ENCODE measurements at places on chromosomes 7 and 10.

DNA sequence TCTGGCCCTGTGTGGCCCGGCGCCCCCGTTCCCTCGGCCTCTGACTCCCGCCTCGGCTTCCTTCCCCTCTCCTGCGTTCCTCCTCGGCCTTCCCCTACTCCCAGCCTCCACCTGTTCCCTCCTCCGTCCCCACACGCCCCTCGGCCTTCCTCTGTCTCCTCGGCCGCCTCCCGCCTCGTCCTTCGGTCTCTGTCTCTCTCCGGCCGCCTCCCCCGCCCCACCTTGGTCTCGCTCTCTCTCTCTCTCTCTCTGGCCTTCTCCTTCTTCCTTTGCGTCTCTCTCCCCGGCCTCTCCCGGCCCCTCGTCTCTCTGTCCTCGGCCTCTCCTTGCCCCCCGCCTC is 588 bp downstream of the GET4 start:
- no peak for DNase-seq
- H3K36me3 ChIP-seq = peaks cover 22% of the 10 kb centered on the region
- H3K4me1 ChIP-seq = peaks cover 44% of the 10 kb centered on the region

DNA sequence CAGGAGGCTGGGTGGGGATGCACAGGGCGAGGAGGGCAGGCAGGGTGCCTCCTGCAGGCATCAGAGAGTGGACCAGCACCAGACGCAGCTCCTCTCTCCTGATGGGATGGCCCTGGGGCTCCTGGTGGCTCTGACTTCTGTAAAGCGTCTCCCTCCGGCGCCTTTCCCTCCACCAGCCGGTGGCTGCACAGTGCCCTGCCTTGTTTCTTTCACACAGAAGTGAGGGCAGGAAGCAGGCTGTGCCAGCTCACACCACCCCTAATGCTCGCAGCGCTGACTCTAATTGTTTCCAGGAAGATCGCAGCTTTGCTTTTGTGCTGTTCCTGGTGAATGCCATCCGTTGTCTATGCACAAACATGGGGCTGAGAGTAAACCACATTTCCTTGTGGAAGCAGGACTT is 152.3 kb upstream of the LANCL2 start:
- DNase-seq = no peak
- H3K4me3 ChIP-seq = no peak overlapping the region
- no peaks in the 10 kb centered on the region for H3K27me3 ChIP-seq

- H3K27ac ChIP-seq = no peak overlapping the region
- no peaks in the 10 kb centered on the region for H3K36me3 ChIP-seq
- H3K4me3 ChIP-seq = no peak overlapping the region
- no peaks in the 10 kb centered on the region for H3K27me3 ChIP-seq
- no peak for DNase-seq
Observed at GRCh38 chr7:149524394-149524793, 26.8 kb upstream of the ZNF746 start.

- H3K27me3 ChIP-seq = no peaks in the 10 kb centered on the region
- H3K27ac ChIP-seq = no peak overlapping the region
- no peak overlapping the region for H3K4me3 ChIP-seq
- H3K4me1 ChIP-seq = peaks cover 13% of the 10 kb centered on the region
- no peak for DNase-seq
Observed at GRCh38 chr7:120947980-120948379, 2.6 kb upstream of the ING3 start.

DNA sequence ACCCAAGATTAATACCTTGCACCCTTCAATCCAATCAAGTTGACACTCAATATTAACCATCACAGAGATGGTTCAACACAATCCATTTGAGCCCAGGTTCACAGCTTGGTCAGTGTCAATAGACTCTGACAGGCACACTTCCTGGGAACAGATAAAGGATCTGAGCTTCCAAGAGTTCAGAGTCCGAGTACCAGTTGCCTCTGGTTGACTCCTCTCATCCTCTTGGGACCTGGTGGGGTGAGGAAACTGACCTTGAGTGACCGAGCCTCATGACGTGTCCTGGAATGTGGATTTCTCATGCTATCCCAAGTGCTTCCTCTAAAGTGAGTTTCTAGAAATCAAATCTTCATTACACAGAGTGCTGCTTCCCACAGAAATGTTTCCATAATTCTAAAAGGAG is 162.0 kb downstream of the CYP26A1 start:
- no peak overlapping the region for H3K27ac ChIP-seq
- no peaks in the 10 kb centered on the region for H3K27me3 ChIP-seq
- no peaks in the 10 kb centered on the region for H3K36me3 ChIP-seq
- DNase-seq = no peak
- H3K4me3 ChIP-seq = no peak overlapping the region

Measured in CD14-positive monocyte (primary cell).